Activated T-cell treated with anti-CD3 and anti-CD28 coated beads for 1 hour (primary cell): ENCODE measurements at places on chromosomes 7 and 10.

- no peak for DNase-seq
Observed at GRCh38 chr10:95245425-95246055, 45.3 kb downstream of the PDLIM1 start.

- no peak for DNase-seq
Observed at GRCh38 chr7:7228472-7228871, 46.1 kb downstream of the C1GALT1 start.

GRCh38 chr10:133393401-133394063 is 425 bp upstream of the MTG1 start:
- DNase-seq, result peak; percentile 93

DNA sequence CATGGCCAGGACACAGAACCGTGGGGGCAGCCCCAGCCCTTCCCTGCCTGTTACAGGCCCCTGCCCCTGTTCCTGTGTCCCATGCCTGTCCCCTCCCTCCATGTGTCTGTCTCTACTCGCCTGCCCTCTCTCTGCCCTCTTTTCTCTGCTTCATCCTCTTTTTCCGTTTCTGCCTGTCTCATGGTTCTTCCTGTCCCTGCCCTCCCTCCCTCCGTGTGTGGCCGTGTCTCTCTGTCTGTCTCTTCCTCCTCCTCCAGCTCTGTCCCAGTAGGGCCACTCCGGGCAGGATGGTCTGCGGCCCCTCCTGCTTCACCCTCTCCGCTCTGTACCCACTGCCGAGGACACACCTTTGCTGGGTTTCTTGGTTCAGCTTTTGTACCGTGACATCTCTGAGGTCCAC is 137.4 kb downstream of the FAM53B start:
- DNase-seq, result no peak

GRCh38 chr7:77247206-77247850 is 47.7 kb upstream of the FGL2 start:
- peak; percentile 86 for DNase-seq
